ENCODE measurements at places on chromosomes 5 and 9.

- no peak for DNase-seq
Observed at GRCh38 chr5:103466495-103466894, 96.1 kb downstream of the NUDT12 start.

GRCh38 chr5:1875281-1875842 lies 7.4 kb downstream of the IRX4 start:
- DNase-seq: no peak

DNA sequence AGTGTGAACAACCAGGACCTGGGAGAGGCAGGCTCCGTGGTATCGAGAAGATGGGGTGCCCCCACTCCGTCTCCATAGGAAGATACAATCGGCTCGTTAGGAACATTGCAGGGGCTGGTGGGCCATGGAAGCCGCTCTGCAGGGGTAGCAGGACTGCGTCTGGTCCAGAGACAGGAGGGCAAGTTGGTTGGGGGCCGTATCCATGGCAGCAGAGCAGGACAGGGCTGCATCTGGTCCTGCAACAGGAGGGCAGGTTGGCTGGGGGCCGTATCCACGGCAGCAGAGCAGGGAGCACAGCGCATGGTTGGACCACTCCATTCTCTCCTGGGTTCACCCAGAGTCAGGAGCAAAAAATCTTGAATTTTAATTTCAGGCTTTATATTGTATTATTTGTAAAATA lies 98.2 kb downstream of the ANKRD33B start:
- no peak for DNase-seq

DNA sequence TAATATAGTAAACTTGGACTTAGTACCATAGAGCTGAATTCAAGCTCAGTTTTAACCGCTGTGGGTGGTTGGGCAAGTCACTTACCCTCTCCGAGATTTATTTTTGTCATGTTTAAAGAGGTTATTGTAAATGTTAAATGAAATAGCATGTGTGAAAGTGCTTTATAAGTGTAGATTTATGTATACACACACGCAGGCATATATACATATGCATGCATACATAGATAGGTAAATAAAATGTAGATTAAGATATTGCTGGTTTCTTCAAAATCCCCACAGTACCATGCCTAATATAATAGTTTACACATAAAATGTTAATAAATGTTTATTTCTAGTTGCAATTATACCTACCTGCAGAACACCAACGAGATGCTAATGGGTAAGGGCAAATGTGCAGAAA lies 164.5 kb upstream of the EGFLAM start:
- no peak for DNase-seq

- DNase-seq: no peak
Observed at GRCh38 chr9:11312966-11313365, 700.2 kb upstream of the PTPRD start.

GRCh38 chr5:159163027-159163700 lies 46.2 kb downstream of the RNF145 start:
- no peak for DNase-seq

- DNase-seq: no peak
Observed at GRCh38 chr5:68436686-68437520, 221.3 kb downstream of the PIK3R1 start.

- DNase-seq: no peak
Observed at GRCh38 chr5:75671506-75671905, 45.7 kb downstream of the POC5 start.

Measured in activated T-cell treated with anti-CD3 and anti-CD28 coated beads for 48 hours (primary cell).